A549 treated with AZD2906 at 1 μM for 4 hours (cell line): ENCODE measurements at places on chromosomes 11 and 22. TPM values are rescaled to one million over a fixed set of nuclear protein-coding genes. Genes with fewer than 3 reads are reported as not detected.

Gene HIC2
- total RNA-seq, result 2.2 to 2.9 TPM (median 2.7 TPM) in 5 replicates

Gene TMEM134
- 53.4 to 68.0 TPM (median 64.3 TPM) in 5 replicates for total RNA-seq

Gene PAK1
- total RNA-seq, result 20.0 to 21.2 TPM (median 20.4 TPM) in 5 replicates

Gene RTCB
- 74.2 to 86.6 TPM (median 75.1 TPM) in 5 replicates for total RNA-seq

Gene PDGFB
- total RNA-seq, result 2.9 to 4.2 TPM (median 3.2 TPM) in 5 replicates

Gene OR51B2
- not detected in 5 replicates for total RNA-seq

Gene DERL3
- total RNA-seq, result 0.42 to 0.74 TPM (median 0.59 TPM) in 5 replicates

Gene PLA2G6
- total RNA-seq, result 2.9 to 4.9 TPM (median 4.4 TPM) in 5 replicates

Gene PYGM
- total RNA-seq, result 0.23 to 0.52 TPM (median 0.27 TPM) in 5 replicates
